ENCODE measurements at places on chromosomes 7 and 10. TPM values are rescaled to one million over a fixed set of nuclear protein-coding genes. Genes with fewer than 3 reads are reported as not detected.

- H3K4me3 ChIP-seq: no peak overlapping the region
- H3K36me3 ChIP-seq: no peaks in the 10 kb centered on the region
- H3K27ac ChIP-seq: no peak overlapping the region
- no peaks in the 10 kb centered on the region for H3K4me1 ChIP-seq
Measured at GRCh38 chr7:133433165-133433812, 180.4 kb downstream of the EXOC4 start.

- H3K4me3 ChIP-seq: no peak overlapping the region
- no peak for DNase-seq
- H3K4me1 ChIP-seq: no peaks in the 10 kb centered on the region
- H3K27me3 ChIP-seq: no peaks in the 10 kb centered on the region
Measured at GRCh38 chr7:32379510-32380112, 110.6 kb downstream of the LSM5 start.

GRCh38 chr10:119980956-119981750, 88.6 kb downstream of the SEC23IP start:
- H3K27me3 ChIP-seq: no peaks in the 10 kb centered on the region
- no peak overlapping the region for H3K4me3 ChIP-seq
- no peak overlapping the region for H3K27ac ChIP-seq

DNA sequence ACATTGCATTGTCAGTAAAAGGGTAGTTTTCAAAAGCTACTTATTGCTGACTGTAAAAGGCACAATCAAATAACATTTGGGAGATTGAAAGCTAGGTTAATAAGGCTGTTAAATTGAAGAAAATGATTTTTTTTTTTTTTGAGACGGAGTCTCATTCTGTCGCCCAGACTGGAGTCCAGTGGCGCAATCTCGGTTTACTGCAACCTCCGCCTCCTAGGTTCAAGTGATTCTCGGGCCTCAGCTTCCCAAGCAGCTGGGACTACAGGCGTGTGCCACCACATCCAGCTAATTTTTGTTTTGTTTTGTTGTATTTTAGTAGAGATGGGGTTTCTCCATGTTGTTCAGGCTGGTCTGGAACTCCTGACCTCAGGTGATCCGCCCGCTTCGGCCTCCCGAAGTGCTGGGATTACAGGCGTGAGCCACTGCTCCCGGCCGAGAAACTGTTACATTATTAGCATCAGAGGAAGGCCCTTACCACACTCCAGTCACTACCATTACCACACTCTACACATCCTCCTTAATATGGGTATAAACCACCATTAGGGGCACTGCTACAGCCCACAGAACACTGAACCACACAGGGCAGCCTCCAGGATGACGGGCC, 1.0 kb downstream of the CYP51A1 start:
- H3K36me3 ChIP-seq: peaks cover 5% of the 10 kb centered on the region
- peak overlapping the region; percentile 57 for H3K4me3 ChIP-seq
- H3K27ac ChIP-seq: no peak overlapping the region
- no peaks in the 10 kb centered on the region for H3K27me3 ChIP-seq
- no peak for DNase-seq

DNA sequence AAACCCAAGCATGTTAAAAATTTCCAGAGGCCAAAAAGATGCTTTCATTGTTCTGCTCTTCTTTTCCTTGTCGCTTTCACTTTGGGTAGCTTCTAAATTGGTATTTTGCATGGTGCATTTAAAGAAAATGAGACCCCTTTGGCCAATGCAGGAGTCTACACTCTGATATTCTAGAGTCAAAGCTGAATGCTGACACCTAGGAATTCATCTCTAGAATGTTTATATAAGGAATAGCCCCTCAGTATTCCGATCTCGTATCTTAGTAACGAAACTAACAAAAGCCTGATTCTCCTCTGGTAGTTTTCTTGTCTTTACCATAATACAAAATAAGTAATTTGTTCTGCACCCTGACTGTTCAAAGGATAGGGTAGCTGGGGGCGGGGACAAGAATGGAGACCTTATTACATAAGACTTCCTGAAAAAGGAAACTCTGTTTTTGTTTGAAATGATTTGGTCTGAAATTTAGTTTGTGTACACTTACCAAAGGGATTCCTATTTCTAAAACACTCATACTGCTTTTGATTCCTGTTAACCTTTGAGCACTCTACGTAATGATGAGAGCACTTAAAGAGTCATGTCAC, 17.1 kb downstream of the IKZF1 start:
- H3K27me3 ChIP-seq: no peaks in the 10 kb centered on the region
- H3K36me3 ChIP-seq: no peaks in the 10 kb centered on the region
- H3K4me1 ChIP-seq: no peaks in the 10 kb centered on the region
- H3K4me3 ChIP-seq: no peak overlapping the region

- peaks cover 7% of the 10 kb centered on the region for H3K4me1 ChIP-seq
- H3K36me3 ChIP-seq: no peaks in the 10 kb centered on the region
- no peaks in the 10 kb centered on the region for H3K27me3 ChIP-seq
Measured at GRCh38 chr7:105230486-105230885, 158.2 kb downstream of the SRPK2 start.

DNA sequence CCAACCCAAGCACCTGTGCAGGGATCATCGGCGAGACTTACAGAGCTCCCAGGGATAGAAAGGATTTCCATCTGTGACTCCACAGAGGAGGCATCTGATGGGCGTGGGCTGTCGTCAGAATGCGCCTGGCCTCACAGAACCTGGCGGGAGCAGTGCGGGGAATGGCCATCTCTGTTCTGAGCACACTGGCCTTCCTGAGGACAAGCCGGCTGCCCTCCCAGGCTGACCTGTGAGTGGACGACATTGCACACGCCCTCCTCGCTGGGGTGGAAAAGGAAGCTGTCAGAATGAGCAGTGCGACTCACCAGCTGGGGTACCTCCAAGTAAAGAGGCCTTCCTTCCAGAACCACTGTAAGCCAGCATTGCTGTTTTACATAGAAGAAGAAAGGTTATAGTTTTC, 234.6 kb upstream of the PITRM1 start:
- no peak for DNase-seq
- H3K4me1 ChIP-seq: no peaks in the 10 kb centered on the region
- no peak overlapping the region for H3K27ac ChIP-seq
- H3K4me3 ChIP-seq: no peak overlapping the region
- no peaks in the 10 kb centered on the region for H3K27me3 ChIP-seq

TRIM73 gene
- 3.8 TPM for total RNA-seq

ANLN gene
- total RNA-seq: 3.5 TPM

EPO gene
- not detected for total RNA-seq

CFAP46 gene
- total RNA-seq: 9.9 TPM

COL26A1 gene
- total RNA-seq: not detected

PAX2 gene
- total RNA-seq: not detected

FAM241B gene
- total RNA-seq: 3.5 TPM

OR2A2 gene
- total RNA-seq: not detected

ICA1 gene
- total RNA-seq: 21.0 TPM

Measured in thyroid gland (tissue), 4 donors.